Fibroblast of skin of right biceps (primary cell): ENCODE measurements at places on chromosomes 3 and 15.
A peak's percentile ranks its signal among the peaks of the same experiment; 100 is the strongest.

GRCh38 chr15:28084547-28084946 is 14.6 kb downstream of the OCA2 start:
- peak; percentile 40 for DNase-seq

DNA sequence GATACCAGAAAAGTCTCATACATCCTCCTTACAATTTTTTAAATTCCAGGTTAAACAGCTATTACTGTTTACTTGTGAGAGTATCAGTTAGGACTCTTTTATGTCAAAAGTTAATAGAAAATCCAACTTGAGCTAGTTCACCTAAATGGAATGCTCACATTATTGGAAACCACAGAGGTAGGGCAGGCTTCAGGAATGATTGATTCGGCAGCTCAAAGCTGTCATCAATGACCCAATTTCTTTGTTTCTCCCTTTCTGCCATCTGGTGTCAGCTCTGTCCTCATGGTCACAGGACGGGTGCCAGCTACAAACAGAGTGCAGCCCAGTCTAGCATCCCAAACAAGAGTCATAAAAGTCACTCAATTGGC is 32.2 kb downstream of the CFAP20DC start:
- no peak for DNase-seq

DNA sequence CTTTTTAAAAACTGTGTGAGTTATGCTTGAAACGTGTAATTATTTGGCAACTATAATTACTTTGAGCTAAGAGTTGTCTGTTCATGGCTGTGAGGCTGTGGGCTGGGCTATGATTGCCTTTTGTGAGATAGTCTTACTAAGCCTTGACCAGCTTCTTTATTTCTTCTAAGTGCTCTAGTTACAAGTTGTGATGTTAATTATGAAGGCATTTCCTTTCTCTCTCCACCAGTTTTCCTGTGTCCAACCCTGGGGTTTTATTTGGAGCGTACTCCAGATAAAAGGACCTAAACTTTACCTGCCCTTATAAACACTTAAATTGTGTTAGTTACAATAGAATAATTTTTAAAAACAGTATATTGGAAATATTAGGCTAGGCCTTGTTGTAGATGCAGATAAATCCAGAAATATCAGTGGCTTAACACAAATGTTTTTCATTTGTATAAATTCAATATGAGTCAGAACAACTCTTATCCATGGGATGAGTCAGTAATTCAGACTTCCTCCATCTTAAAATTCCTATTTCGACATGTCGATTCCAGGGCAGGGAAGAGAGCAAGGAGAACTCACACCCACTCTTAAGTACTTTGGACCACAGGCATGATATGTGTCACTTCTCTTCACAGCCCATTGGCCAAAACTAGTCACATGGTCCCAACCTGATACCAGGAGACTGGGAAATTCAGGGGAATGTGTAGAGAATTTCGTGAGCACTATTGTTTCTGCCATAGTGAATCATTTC is 17.0 kb downstream of the TMEM62 start:
- DNase-seq = peak; percentile 99

- peak; percentile 26 for DNase-seq
These were observed 19.8 kb upstream of the NUDT16 start for GRCh38 chr3:131361464-131362421.

DNA sequence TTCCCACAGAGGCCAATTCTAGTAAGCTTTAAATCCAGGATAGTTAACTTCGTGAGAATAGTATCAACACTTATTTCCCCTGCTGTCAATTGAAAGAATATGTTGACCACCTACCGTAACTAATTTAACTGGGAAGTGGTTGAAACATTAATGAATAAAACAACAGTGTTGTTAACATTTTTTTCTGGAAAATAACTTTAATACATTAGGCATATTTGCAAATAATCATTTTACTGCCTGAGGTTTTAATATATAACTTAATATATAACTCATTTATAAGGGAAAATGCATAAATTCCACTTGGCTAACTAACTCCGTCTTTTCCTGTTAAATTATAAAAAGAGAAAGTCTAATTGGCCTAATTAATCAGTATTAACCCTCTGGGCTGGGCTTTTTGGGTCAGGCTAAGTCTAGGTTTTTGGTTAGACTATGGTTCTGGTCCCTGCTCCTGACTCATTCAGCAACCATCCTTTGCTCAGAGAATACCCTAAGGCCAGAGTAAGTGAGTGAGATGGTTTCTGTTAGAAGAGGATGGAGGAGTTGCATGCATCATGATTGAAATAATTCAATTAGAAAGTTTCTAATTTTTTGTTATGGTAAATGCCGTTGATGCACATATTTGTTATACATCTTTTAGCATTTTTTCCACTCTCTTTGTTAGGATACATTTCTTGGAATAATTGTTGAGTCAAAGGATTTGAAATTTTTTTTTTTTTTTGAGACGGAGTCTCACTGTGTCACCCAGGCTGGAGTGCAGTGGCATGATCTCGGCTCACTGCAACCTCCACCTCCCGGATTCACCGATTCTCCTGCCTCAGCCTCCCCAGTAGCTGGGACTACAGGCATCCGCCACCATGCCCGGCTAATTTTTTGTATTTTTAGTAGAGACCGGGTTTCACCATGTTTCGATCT is 10.8 kb upstream of the SKIL start:
- peak; percentile 47 for DNase-seq

DNA sequence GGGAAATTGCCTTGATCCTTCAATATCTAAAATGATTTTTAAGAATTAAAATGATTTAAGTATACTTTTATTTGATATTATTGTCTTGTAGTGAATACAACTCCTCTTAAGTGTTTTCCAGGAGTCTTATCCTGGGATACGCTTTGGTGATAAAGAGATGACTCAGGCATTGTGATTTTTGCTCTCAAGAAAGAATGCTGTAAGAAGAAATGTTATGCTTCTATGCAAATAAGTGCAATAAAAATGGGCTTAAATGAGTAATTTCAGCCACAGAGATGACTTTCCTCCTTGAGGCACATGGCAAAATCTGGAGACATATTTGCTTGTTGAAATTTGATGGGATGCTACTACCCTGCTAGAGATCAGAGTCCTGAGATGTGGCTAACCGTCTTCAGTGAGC is 358.6 kb upstream of the BCHE start:
- DNase-seq = no peak

DNA sequence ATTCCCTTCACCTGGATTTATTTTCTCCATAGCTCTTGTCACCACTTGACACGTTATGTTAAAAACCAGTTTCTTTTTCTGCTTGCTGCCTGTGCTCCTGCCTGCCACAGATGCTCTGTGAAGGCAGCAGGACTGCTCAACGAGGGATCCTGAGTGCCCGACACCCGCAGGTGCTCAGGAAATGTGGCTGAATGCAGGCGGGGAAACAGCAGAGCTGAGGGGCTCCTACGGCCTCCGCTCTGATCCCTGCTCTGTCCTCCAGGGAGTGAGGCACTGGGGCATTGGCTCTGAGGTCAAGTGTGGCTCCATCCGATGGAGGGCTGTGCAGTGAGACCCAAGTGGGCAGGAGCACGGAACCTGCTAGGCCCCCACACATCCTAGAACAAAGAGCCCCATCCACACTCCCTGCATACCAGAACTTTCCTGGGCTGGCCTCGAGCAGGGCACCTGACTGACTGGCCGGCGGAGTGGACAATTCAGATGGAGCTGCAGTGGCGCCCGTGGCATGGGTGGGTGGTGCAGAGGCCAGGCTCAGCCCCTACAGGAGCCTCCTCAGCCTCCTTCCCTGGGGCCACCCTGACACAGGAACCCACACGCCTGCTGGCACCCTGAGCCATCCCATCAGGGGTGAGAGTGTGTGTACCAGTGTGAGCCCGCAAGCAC is 27.9 kb downstream of the IQSEC1 start:
- no peak for DNase-seq

DNA sequence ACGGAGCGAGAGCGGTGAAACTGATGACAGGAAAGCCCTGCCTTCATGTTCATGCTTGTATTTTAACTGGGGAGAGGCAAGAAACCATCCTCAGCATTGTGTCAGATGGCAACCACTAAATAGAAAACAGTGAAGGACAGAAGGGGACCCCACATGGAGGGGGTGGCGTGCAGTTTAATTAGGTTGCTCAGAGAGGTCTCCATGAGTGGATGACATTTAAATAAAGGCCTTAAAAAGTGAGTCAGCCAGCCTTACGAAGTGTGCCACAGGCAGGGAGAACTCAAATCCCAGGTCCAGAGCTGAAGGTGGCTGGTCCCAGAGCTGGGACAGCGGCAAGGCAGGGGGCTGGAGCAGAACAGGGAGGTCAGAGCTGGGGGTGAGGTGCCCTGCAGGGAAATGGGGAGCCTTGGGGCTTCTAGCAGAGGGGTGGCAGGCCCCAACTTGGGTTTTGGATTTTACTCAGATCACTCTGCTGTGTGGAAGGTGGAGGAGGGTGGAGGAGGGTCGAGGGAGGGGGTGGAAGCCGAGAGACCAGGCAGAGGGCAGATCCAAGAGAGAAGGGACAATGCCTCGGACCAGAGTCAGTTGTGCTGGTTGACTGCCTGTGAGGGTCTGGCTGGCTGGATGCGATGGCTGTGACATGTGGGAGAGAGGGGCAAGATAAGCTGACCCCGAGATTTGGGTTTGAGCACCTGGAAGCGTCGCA is 73.7 kb downstream of the KLF13 start:
- DNase-seq = no peak

DNA sequence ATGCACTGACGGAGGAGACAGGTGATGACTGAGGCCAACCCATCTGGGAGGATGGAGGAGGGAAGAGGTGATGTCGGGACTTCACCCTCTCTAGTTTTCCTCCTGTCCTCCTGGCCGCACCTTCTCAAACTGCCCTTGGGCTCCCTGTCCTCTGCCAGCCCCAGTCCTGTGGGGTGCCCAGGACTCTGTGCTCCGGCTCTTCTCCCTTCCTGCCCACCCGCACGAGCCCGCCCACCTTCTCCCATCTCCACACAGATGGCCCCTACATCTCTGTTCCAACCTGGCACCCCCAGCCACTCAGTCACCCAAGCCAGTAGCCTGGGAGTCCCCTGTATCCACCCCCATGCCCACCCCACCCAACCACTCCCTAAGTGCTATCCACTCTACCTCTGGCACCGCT is 206.7 kb upstream of the LINGO1 start:
- no peak for DNase-seq

DNA sequence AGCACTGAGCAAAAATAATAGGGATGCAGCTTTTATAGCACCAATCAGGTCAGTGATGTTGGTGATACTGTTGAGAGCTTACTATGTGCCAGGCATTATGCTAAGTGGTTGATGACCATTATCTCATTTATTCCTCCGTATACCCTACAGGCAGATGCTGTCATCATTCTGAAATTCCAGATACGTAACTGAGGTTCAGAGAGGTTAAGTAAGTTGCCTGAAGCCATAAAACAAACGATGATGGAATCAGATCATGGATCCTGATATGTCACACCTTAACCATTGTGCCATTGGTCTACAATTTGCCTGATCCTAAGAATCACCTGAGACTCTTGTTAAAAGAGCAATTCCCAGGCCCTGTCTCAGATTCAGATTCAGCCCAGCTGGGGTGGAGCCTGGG is 49.5 kb downstream of the ST6GAL1 start:
- no peak for DNase-seq

- DNase-seq = no peak
These were observed 78.4 kb downstream of the WDR72 start for GRCh38 chr15:53681056-53681455.

- no peak for DNase-seq
These were observed 408.1 kb downstream of the CNTN4 start for GRCh38 chr3:2506776-2507175.

DNA sequence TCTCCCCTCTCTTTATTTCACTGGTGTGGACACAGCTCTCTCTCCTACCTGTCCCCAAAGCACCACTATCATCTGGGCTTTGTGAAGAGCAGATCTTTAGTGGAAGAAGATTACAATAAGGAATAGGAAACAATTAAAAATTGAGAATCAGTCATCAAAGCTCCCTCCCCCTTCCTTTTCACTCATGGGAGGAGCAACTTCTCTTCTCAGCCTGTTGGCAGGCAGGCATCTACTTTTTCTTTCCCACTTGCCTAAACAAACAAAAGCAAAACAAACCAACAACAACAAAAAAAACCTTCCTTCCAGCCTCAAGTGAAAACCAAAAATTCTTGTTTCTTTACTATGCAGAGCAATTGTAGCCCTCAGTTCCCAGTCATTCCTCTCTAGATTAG is 125.5 kb upstream of the BHLHE40 start:
- DNase-seq = no peak

GRCh38 chr15:85757073-85757938 is 37.4 kb downstream of the KLHL25 start:
- no peak for DNase-seq

GRCh38 chr3:63933459-63933858 is 21.3 kb upstream of the SCAANT1 start:
- no peak for DNase-seq

GRCh38 chr15:100596792-100597191 is 5.2 kb downstream of the LINS1 start:
- no peak for DNase-seq

- no peak for DNase-seq
These were observed 581 bp downstream of the IP6K1 start for GRCh38 chr3:49785565-49786356.

- DNase-seq = peak; percentile 98
These were observed 18.1 kb downstream of the CSPG4 start for GRCh38 chr15:75694241-75695182.

GRCh38 chr3:113532698-113533533 is 561 bp downstream of the SIDT1 start:
- no peak for DNase-seq

GRCh38 chr3:175274474-175275218 is 415.5 kb downstream of the NAALADL2 start:
- DNase-seq = no peak

- no peak for DNase-seq
These were observed 25.0 kb upstream of the KLF13 start for GRCh38 chr15:31301673-31301990.

- no peak for DNase-seq
These were observed 116.2 kb downstream of the ROBO1 start for GRCh38 chr3:79651536-79652065.

DNA sequence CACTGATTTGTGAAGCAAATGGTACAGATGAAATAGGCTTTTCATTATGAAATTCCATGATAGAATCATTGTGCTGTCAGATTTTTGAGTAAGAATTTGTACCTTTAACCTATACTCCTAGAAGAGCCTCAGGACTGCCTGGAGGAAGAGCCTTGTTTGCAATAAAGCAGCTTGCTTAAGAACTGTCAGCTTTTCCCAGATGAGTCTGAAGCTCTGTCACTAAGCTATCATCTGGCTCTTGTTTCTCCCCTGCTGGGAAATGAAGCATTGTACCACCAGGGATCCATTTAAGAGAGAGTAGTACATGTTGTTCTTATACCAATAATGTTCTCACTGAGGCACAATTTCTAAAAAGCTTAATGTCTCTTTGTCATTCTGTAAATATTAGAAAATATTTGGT is 85.1 kb upstream of the FLNB start:
- DNase-seq = no peak

DNA sequence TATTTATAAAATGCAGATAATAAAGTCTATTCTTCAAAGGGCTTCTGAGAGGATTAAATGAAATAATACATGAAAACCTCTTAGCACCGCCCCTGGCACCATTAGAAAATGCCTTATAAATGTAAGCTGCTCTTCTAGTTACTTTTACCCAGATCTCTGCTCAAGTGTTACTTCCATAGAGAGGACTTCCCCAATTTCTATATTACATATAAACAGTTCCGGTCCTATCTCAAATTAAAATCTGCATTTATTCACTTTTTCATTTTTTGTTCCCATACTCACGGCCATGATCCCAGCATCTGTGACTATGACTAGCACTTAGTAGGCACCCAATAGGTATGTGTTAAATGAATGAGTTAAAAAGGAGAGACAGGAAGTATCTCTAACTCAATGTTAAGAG is 890.9 kb upstream of the CFAP20DC start:
- DNase-seq = no peak
